CD4-positive, alpha-beta T cell treated with Interleukin-2 at 100 ng/mL for 4 hours (primary cell): ENCODE measurements at places on chromosomes 1 and 21.

DNA sequence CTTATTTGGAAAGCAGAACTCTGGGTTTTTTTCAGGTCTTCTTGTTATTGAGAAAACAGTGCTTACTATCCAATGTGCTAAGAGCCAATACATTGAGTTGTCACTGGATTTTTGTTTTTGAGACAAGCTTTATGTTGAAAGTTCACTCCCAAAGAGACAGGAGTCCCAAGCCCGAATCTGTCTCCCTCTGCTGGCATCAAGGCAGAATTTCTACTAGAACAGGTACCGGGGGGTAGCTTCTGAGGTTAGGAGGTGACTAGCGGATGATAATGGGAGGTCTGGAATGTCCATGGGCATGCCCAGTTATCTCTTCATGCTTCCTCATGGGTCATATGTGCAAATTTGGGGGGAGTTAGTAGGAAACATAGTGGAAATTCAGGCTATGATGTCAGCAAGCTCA, 25.1 kb downstream of the ZNF124 start:
- DNase-seq = no peak

GRCh38 chr1:214506972-214507431, 44.4 kb downstream of the PTPN14 start:
- DNase-seq = no peak

- no peak for DNase-seq
Observed at GRCh38 chr1:169577981-169578738, 8.1 kb downstream of the F5 start.

DNA sequence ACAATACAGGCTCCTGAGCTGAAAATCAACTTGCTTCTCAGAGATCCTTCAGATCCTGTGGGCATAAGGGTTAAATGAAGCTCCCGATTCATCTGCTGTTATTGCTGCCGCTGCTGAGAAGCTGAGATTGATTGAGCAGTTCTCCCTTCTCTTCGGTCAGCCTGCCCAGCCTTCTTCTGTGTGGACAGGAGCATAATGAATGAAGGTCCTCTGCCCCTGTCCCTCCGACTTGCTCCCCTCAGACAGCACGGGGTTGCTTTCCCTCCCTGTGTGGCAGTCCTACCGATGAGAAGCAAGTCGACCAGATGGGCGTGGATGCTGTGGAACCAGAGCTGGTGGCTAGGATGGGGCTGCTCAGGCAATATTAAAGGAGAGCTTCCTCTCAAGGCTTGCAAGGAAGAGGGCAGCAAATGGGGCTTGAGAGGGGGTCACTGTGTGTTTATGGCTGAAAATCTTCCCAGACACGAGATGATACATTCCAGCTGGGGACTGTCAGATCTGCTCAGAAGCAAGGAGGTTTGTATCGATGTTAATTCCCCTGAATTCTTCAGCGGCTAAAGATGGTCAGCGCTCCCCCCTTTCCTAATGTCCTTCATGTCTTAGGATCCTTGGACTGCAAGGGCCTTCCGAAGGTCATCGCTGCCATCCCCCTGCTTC, 63.9 kb upstream of the GOLT1A start:
- no peak for DNase-seq

DNA sequence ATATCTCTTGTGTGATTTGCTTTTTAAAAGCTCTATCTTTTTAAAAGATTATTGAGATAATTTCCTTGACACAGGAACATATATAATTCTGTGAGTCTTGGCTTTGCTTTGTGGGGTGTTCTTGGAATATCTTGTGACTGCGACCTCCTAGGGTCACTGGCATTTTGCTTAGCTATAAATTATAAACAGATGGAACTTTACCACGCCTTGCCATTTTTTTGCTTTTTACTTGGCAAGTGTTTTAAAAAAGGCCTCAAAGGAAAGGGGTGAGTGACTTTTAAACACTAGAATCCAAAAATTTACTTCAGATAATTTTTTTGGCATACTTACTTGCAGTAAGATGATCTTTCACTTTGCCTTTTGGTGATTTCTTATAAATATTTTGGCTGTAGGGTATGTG, 43.6 kb downstream of the ALG6 start:
- DNase-seq = no peak

DNA sequence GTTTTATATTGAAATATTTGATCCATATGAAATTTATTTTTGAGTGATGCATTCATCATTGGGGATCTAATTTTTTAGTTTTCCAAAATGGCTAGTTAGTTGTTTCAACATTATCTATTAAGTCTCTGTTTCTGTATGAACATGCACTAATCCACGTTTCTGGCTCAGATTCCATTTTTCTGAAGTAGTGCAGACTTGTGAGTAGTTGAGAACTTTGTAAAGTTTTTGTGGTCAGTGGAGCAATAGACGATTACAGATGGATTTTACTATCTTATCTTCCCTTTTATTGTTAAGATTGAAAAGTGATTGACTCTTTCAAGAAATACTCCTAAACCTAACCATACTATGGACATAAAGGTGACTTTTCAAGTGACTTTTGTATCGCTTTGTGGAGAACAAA, 16.7 kb downstream of the SOAT1 start:
- DNase-seq = no peak

- no peak for DNase-seq
Observed at GRCh38 chr1:84845357-84845756, 47.6 kb downstream of the LPAR3 start.

DNA sequence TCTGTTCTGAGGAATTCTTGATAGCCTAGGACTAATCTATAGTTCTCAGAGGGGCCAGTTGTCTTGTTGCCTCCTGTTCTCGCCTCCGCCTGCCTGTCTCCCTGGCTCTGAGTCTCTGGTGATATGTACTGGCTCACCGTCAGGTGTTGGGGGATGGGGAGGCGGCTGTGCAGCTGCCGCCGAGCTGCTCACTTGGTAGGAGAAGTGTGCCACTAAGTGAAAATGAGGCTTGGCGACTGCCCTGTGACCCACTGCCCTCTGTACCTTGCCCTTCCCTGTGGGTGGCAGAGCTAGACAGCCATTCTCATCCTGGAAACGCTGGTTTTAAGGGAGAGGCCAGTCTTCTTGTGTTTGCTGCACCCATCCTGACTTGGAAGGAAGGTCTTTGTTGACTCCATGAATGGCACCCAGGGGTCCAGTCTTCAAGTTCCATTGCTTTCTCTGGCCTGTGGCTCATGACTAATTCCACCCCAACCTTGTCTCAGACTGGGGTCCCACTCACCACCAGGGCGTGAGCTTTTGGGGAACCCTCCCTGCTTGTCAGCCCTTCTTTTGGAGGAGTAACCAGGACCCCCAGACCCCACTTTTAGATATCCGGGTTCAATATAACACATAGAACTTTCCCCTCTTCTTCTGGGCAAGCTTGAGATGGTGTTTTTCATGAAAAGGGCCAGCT, 120.6 kb downstream of the CACNA1E start:
- no peak for DNase-seq

DNA sequence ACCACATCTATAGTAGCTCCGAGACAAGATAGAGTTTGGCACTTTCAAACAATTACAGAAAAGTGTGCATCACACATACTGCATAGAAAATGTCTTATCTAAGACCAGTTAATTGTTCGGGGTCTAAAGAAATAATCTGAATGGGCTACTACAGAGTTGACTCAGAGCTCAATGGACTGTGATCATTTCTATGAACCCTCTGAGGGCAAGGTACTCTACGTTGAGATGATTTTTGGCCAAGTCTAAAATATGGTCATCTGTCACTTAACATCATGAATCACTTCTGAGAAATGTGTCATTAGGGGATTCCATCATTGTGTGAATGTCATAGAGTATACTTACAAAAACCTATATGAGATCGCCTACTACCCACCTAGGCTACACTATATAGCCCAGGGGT, 123.5 kb downstream of the SLC44A5 start:
- no peak for DNase-seq

GRCh38 chr1:154330669-154331068, 5.3 kb downstream of the ATP8B2 start:
- peak; percentile 38 for DNase-seq

DNA sequence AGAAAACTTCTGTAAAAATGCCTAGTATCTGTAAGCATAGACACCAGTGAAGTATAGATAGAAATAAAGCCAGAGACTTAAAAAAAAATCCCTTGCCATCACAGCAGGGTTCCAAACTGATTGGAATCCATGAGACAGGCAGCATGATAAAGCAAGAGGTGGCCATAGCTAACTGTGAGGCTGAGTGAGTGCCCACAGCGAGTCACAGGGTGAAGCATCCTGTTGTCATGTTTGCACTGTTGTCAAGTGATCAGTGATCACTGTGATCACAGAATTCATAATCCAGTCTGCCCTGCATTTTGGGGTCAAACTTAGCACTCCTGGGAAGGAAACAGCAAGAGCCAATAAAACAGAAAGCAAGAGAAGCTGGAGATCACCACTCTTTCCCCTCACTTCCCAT, 33.3 kb downstream of the LRRC8B start:
- no peak for DNase-seq

DNA sequence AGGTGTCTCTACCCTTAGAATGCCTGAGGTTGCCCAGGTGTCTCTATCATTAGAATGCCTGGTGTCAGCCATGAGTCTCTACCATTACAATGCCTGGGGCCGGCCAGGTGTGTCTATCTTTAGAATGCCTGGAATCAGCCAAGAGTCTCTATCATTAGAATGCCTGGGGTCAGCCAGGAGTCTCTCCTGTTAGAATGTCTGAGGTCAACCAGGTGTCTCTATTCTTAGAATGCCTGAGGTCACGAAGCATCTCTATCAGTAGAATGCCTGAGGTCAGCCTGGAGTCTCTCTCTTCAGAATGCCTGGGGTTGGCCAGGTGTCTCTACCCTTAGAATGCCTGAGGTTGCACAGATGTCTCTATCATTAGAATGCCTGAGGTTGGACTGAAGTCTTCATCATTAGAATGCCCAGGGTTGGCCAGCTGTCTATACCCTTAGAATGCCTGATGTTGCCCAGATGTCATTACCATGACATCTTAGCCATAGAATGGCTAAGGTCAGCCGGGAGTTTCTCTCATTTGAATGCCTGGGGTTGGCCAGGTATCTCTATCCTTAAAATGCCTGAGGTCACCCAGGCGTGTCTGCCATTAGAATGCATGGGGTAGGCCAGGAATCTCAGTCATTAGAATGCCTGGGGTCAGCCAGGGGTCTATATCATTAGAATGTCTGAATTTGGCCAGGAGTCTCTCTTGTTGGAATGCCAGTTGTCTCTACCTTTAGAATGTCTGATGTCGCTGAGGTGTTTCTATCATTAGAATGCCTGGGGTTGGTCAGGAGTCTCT, 44.0 kb downstream of the RNF187 start:
- no peak for DNase-seq

DNA sequence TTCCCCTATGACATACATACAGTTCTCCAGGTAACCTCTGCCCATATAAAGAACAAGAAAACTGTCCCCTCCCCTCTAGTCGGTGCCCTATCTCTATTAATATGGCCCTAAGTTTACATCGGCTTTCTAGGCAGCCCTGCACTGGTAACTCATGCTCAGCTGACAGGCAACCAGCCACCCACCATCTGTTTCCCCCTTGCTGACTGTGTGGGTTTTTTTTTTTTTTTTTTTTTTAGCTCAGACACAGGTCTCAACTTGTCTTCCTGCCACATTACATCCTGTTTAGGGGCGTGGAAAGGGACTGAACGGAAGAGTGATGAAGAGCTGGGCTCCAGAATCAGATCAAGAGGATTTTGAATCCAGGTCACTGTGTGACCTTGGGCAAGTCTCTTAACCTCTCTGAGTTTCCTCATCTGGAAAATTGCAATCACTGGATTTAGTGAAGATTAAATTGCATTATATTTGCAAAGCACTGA, 14.0 kb downstream of the LAPTM5 start:
- DNase-seq = peak; percentile 86

- DNase-seq = no peak
Observed at GRCh38 chr1:64236541-64236954, 33.1 kb downstream of the UBE2U start.

DNA sequence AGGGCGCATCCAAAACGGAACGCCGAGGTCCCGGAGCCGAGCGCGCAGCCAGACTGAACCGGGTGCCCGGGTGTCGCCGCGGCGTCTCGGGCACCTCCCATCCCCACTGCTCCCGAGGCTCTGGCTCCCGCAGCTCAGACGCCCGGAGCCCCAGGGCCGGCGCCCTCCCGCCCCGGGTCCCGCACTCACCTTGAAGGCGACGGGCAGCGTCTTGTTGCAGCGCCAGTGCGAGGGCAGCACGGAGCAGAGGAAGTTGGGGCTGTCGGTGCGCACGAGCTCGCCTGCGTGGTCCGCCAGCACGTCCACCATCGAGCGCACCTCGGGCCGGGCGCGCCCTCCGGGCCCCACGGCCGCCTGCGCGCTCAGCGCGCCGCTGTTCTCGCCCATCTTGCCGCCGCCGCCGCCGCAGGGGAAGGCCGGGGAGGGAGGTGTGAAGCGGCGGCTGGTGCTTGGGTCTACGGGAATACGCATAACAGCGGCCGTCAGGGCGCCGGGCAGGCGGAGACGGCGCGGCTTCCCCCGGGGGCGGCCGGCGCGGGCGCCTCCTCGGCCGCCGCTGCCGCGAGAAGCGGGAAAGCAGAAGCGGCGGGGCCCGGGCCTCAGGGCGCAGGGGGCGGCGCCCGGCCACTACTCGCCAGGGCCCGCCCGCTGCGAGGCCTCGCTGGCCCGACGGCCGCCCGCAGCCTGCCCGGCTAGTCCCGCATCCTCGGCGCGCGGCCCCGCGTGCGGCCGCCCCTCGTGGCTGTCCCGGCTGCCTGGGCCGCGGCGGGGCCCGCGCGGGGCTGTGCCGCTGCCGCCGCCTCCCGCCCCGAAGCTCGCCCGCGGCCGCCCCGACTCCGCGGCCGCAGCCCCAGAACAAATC, 447 bp downstream of the RUNX3 start:
- DNase-seq = peak; percentile 38

DNA sequence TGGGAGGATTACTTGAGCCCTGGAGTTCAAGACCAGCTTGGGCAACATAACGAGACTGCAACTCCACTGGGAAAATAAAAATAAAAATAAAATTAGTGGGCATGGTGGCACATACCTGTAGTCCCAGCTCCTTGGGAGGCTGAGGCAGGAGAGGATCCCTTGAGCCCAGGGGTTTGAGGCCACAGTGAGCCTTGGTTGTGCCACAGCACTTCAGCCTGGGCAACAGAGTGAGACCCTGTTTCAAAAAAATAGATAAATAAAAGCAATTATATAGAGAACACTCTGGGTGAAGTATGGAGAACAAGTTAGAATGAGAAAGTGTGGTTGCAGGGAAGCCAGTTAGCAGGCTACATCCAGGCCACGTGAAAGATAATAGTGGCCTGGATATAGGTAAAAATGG, 25.7 kb downstream of the CXADR start:
- DNase-seq = no peak

GRCh38 chr1:87093286-87093685, 178.9 kb downstream of the HS2ST1 start:
- DNase-seq = no peak
